Anterior cingulate cortex (tissue), 58 donors: ENCODE measurements at places on chromosomes 7 and 10.

DNA sequence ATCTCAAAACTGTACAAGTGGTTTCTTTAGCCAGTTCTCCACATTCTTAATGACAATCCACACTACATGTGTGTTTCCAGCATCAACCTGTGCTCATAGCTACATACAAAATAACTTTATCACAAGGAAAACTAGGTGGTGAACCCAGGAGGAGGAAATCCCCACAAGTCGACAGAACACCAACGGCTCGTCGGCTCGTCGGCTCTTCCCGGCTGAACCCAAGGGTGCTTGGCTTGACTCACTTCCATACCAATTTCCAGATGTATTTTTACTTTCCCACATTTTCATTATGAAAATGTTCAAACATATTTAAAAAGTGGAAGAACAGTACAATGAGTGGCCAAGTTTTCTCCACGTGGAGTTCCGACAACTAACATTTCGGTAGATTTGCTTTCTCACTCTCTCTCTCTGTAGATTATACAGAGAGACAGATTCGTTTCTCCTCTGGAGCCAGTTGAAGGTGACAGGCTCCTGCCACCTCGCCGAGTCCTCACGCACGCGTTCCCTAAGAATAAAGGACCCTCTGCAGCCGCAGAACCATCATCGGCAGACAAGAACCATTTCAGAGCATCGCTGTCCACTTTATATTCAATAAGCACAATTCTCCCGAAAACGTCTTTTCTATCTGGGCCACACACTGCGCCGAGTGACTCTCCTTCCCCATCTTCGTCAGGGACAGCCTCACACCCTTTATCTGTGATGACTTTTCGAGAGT, 53.3 kb downstream of the DIP2C start:
- DNase-seq, result no peak

GRCh38 chr7:81768951-81769778, 682 bp downstream of the HGF start:
- no peak for DNase-seq

GRCh38 chr10:43960981-43961380, 312.3 kb upstream of the ZNF32 start:
- no peak for DNase-seq

DNA sequence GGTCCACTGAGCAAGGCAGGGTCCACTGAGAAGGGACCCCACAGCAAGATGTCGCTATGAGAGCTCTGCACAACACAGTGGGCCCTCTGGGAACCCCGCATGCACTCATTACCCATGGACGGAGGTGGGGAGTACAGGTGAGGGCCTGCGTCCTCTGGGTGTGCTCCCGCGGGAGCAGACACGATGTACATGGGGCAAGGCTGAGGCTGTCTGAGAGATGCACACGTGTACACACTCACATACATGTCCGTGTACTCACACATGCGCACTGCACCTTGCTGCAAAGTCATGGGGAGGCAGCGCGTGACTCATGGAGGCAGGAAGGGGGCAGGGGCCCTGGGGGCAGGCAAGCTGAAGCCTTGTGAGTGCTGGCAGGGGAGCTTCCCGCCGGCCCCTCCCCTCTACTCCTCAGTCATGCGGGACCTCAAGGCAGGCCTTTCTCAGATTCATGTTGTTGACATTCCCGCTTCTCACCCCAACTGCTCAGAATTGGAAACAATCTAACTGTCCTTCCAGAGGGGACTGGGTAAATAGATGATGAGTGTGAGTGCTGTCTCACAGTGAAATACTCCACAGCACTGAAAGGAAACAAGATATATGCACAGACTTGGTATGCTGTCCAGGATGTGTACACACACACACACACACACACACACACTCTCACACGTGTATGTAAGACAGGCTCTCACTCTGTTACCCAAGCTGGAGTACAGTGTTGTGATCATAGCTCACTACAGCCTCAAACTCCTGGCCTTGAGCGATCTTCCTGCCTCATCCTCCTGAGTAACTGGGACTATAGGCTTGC, 40.0 kb downstream of the GOLGA7B start:
- no peak for DNase-seq

DNA sequence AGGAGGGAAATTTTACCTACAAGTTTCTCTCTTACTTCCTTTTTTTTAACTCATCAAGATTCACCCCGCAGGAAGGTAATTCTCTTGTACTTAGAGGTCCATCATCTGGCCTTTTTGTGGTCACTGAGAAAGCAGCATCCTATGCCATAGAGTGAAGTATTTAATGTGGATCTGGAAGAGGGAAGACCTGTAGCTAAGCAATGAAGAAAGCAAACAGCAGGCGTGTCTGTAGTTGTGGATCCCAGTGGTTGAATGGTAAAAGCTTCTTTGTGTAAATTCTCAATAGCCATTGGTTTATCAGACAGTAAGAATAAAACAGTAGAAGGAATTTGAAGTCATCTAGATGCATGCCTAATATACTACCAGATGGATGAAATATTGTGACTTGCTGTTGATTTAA, 196.4 kb downstream of the ANKRD7 start:
- no peak for DNase-seq

DNA sequence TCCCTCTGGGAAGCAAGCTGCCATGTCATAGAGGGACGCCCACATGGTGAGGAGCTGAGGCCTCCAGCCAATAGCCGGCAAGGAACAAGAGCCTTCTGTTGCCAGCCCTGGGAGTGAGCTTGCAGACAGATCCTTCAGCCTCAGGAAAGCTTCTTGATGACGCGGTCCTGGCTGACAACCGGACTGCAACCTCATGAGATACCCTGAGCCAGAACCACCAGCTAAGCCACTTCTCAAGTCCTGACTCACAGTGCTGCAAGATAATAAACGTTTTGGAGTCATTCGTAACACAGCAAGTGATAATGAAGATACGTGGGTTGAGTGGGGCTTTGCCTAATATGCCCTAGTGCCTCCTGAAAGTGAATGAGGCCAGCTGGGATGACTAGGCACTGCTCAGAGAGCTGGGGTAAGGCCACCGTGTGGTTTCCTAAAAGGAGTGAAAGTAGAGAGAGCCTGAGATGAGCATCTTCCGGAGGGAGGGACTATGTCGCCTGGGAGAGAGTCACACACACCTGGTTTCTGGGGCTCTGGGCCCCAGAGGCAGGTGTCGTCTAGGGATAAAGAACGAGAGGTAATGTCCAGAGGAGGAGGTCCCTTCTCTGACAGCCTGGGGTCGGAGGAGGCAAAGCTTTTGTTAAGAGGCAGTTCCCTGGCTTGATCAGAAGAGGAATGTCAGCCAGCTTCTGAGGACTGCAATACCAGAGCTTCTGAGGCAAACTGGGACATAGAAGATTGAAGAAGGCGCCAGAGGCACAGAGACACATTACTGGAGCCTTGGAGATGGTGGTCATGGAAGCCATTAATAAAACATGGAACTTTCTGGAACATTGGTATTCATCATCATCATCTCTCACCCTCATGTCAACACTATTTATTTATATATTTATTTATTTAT, 53.6 kb downstream of the PYROXD2 start:
- DNase-seq, result peak; percentile 25

DNA sequence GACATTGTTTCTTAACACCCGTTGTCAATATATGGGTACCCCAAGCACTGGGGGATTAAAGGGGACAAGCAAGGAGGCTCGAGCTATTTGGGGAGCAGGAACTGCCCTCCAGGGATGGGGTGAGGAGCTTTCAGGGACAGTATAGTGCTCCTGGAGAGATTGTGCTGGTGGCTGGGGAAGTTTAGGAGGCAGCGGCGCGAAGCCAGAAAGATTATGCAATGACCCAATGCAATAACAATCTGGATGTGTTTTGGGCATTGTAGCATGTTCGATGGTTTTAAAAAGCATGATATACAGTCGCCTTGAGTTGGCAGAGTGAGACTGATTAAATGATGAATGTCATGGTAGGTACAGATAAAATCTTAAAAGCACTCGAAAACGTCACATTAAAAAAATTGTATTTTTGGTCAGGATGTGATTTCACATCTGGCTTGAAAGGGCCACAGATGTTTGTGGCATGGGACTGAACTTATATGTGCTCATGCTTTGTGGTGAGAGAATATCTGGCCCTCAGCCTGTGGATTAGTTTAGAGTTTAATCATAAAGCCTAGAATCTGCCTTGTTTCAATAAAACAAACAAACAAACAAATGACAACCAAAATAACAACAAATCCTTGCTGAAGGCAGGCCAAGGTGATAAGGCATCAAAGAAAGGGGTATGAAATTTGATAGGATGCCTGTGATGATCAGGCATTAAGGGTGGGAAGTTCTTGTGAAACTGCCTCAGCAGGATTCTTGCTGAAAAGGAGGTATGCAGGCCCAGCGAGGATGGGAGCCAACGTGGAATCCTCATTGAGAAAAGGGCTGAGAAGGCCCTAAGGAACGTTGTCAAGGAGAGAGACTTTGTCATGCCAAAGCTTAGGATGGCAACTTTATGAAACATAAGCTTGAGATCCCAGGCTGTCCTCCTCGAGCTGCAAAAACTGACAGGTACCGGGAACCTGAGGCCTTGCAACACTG, 417.1 kb upstream of the KLF6 start:
- DNase-seq, result no peak

- DNase-seq, result no peak
Measured at GRCh38 chr7:64888901-64889685, 14.0 kb upstream of the ZNF273 start.

DNA sequence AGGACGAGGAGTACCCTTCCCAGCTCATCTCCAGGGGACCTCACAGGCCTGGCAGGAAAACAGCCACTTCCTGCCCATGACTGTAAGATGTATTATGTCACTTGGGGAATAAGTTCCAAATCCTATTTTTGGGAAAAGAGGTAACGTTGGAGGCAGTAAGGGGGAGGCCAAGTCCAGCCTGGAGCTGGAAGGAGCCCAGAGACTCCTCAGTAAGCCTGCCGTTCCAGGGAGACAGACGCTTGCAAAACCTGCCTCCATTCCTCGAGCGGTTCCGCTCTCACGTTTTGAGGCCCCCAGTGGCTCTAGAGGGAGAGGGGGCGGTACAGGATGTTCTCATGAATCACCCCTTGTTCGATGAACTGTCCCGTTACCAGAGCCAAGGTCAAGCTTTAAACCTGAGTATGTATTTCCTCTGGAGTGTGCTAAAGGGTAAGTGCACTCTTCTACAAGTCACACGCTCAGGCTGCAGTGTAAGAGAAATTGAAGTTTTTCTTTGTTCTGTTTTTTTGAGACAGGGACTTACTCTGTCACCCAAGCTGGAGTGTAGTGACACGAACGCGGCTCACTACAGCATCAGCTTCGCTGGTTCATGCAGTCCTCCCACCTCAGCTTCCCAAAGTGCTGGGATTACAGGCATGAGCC, 45.5 kb upstream of the CYTH3 start:
- peak; percentile 2 for DNase-seq

DNA sequence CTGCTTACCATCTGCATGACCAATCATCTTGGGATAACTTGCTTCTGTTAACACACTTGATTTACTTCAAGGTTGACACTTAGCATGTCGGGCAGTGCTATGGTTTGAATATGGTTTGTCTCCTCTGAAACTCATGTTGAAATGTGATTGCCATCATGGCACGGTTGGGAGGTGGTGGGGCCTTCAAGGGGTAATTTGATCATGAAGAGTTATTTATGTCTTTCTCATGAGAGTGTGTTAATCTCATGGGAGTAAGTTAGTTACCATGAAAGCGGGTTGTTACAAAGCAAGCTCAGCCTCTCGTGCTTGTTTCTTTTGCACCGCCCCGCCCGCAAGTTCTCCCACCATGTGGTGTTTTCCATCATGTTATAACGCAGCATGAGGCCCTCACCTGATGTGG, 163.6 kb downstream of the DOCK4 start:
- DNase-seq, result no peak

DNA sequence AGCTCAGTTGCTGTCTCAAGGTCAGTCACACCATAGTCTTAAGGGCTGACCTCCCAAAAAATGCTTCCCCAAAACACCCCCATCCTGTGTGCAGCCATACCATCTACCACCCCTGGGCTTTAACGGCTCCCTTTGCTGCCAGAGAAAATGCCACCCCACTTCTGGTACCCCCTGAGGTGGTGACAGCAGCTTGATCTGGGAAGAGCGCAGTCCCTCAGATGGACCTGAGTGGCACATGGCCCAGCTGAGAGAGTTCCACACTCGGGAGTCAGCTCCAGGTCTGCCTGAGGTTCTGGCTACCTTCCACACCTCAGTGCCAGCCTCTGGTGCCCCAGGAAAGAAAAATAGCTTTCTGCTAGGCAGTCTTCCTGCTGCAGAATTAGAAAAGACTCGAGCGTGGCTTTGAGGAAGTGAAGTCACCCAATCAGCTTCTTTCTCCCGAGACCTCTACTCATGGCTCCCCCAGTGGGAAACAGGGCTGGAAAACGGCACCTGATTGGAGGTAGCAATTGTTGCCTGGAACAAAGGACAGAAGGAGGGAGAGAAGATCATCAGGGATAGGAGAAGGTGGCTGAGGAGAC, 151.7 kb downstream of the ARHGAP21 start:
- DNase-seq, result no peak

GRCh38 chr7:36459236-36459960, 69.7 kb downstream of the ANLN start:
- DNase-seq, result no peak

DNA sequence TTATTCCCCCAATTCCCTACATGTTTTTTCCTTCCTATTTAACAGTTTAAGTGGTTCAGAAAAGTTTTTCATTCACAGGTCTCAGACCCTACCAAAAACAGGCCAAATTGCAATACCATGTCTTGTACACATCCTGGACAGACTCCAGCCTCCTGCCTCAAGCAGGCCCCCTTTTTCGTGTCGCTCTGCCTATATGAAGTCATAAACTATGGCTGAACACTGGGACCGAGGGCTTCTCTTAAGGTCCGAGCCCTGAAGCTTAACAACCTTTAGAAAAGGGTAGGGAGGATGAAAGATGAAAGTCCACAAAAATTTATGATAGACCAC, 1.4 kb downstream of the FBXW4 start:
- no peak for DNase-seq

- DNase-seq, result no peak
Measured at GRCh38 chr10:129704225-129704624, 237.2 kb downstream of the MGMT start.

DNA sequence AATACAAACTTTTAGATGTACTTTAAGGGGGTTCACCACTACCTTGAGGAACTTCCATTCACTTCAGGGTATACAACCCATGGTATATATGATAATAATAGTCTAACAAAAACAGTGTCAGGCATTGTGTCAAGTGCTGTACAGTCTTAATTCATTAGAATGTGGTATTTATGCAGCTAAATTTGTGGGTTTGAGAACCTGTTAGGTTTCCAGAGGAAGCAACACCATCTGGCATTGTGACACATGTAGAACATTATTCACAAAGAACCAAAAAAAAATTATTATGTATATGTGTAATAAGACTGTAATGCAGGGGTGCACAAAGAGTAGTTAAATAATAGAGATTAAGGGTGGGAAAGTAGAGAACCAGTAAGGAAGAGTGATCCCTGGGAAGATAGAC, 26.3 kb downstream of the TMEM60 start:
- DNase-seq, result no peak

- DNase-seq, result no peak
Measured at GRCh38 chr10:90126256-90126595, 424.8 kb downstream of the KIF20B start.

GRCh38 chr10:110858297-110858934, 13.3 kb upstream of the PDCD4 start:
- DNase-seq, result no peak

GRCh38 chr7:94482796-94483195, 26.8 kb upstream of the CASD1 start:
- no peak for DNase-seq
